ENCODE measurements at places on chromosomes 3 and 15. TPM values are rescaled to one million over a fixed set of nuclear protein-coding genes. Genes with fewer than 3 reads are reported as not detected.

DNA sequence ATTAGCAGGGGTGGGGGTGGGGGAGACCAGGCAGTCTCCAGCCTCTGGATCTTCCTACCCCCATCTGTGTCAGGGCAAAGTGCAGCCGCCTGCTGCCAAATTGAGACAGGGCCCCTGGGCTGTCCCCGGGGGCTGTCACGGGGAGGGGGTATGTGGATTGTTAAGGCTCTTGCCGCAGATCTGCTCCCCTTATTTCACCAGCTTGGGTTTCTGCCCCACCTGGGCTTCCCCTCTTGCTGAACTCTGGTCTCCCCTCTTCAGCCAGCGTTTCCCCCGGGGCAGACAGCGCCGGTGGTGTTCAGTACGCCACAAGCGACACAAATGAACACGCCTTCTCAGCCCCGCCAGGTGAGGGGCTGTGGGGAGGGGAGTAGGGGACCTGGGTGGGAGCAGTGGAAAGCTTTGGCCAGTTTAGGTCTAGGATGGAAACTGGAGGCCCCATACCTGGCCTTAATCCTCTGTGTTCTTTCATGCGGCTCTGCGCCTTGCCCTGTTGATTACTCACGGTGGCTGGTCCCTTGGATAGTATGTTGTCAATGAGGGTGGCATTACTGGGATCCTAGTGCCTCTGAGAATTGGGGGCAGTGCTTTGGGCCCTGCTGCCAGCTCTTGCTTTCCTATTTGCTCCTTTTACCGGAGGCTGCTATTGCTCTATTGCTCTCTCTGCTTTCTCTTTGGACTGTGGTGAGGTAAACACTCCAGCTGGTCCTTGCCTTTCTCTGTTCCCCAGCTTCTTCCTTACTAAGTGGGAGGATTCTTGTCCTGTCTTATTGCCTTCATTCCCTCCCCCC, 1.7 kb downstream of the EIF4G1 start:
- H3K27me3 ChIP-seq, result no peaks in the 10 kb centered on the region
- H3K4me3 ChIP-seq, result peak overlapping the region; percentile 83
- H3K4me1 ChIP-seq, result peaks cover 39% of the 10 kb centered on the region
- DNase-seq, result no peak
- H3K36me3 ChIP-seq, result peaks cover 32% of the 10 kb centered on the region

DNA sequence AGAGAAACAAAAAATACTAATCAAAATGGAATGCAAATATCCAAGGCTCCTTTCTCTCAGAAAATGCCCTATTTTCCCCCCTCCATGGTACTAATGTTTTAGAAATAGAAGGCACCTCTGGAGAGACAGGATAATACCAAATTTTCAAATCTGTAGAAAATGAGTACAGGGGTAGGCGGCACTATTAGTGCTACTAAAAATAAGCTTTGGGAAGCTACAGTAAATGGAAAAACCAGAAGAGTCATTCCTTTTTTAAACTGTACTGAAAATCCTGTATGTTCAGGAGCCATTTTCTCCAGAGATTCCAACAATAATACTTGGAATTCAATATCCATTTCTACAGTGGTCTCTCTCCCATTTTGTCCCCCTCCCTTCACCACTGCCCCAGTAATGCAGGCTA, 320.8 kb downstream of the RORA start:
- no peaks in the 10 kb centered on the region for H3K36me3 ChIP-seq
- no peak overlapping the region for H3K27ac ChIP-seq
- DNase-seq, result no peak
- peaks cover 22% of the 10 kb centered on the region for H3K4me1 ChIP-seq
- peaks cover 22% of the 10 kb centered on the region for H3K27me3 ChIP-seq

DNA sequence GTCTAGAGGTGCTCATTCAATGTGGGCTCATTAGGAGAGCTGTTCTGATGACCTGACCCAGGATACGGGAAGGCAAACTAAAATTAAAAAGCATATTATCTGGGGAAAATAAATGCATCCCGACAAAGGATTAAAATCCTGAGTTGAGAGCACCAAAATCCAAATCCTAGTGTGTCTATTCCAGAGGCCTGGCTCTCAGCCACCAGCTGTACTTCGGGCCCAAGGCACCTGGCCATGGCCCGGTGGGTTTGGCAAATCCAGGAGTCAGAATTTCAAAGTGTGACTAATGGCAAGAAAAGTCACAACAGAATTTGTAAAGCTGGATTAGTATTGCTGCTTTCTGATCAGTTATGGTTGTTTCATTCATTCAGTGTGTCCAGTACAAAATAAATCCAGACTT, 2.6 kb upstream of the LYSMD4 start:
- no peak overlapping the region for H3K4me3 ChIP-seq
- H3K4me1 ChIP-seq, result peaks cover 32% of the 10 kb centered on the region
- H3K36me3 ChIP-seq, result peaks cover 10% of the 10 kb centered on the region
- no peak for DNase-seq
- no peak overlapping the region for H3K27ac ChIP-seq

GRCh38 chr15:62994975-62995681, 47.4 kb upstream of the TPM1 start:
- no peak for DNase-seq
- no peak overlapping the region for H3K4me3 ChIP-seq
- H3K36me3 ChIP-seq, result no peaks in the 10 kb centered on the region
- H3K27me3 ChIP-seq, result peaks cover 8% of the 10 kb centered on the region
- no peaks in the 10 kb centered on the region for H3K4me1 ChIP-seq

DNA sequence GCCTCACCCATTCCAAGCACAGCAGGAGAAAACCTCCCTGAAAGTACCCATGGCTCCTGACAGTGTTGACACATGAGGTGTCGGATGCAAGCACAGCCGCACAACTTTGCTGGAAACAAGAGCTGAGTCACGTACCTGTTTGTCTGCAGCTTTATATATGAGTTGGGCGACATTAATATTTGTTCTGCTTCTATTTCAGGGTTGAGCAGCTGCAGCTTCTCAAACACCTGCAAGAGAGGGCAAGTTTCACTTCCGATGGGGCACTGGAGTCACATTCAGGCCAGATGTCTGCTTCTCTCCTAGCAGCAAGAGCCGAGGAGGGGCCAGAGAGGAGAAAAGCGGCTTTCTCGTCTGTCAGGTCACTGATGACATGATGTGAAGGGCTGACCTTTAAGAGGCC, 88.0 kb downstream of the NUP210 start:
- H3K4me1 ChIP-seq, result no peaks in the 10 kb centered on the region
- no peaks in the 10 kb centered on the region for H3K27me3 ChIP-seq
- H3K27ac ChIP-seq, result peak overlapping the region; percentile 83
- H3K36me3 ChIP-seq, result peaks cover 67% of the 10 kb centered on the region
- no peak for DNase-seq

GRCh38 chr15:35191783-35192182, 106.7 kb upstream of the NANOGP8 start:
- DNase-seq, result no peak
- no peak overlapping the region for H3K4me3 ChIP-seq
- no peak overlapping the region for H3K27ac ChIP-seq
- H3K4me1 ChIP-seq, result no peaks in the 10 kb centered on the region
- H3K36me3 ChIP-seq, result no peaks in the 10 kb centered on the region
- no peaks in the 10 kb centered on the region for H3K27me3 ChIP-seq

- H3K27me3 ChIP-seq, result peaks cover 7% of the 10 kb centered on the region
- H3K36me3 ChIP-seq, result peaks cover 8% of the 10 kb centered on the region
- DNase-seq, result no peak
- no peak overlapping the region for H3K27ac ChIP-seq
Observed at GRCh38 chr15:99568625-99569352, 3.0 kb downstream of the MEF2A start.

- H3K36me3 ChIP-seq, result no peaks in the 10 kb centered on the region
- H3K27ac ChIP-seq, result no peak overlapping the region
- H3K4me1 ChIP-seq, result no peaks in the 10 kb centered on the region
- H3K27me3 ChIP-seq, result peaks cover 46% of the 10 kb centered on the region
Observed at GRCh38 chr15:34708422-34708821, 46.4 kb downstream of the GJD2 start.

GRCh38 chr3:72276806-72277205, 491.9 kb upstream of the PROK2 start:
- no peak for DNase-seq
- H3K36me3 ChIP-seq, result no peaks in the 10 kb centered on the region
- peaks cover 22% of the 10 kb centered on the region for H3K4me1 ChIP-seq
- H3K4me3 ChIP-seq, result no peak overlapping the region
- H3K27me3 ChIP-seq, result no peaks in the 10 kb centered on the region

GRCh38 chr15:77741106-77741505, 108.4 kb upstream of the LINGO1 start:
- peaks cover 12% of the 10 kb centered on the region for H3K27me3 ChIP-seq
- H3K36me3 ChIP-seq, result no peaks in the 10 kb centered on the region

DNA sequence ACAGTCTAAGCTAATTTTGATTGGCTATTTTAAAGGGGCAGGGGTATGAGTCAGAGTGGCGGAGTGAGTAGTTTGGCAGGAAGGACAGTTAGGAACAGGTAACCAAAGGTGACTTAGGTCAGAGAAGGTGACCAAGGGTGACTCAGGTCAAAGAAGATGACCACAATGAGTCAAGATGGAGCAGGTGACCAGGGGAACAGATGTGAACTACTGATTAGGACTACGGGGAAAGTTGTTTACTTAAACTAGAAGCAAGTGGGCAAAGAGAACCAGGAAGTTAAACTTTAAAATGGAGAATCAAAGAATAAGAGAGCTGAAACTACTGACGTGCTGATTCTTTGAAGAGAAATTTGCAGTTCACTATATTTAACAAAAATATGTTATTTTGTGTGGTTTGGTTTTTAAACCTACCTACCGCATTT, 14.1 kb upstream of the CA12 start:
- no peaks in the 10 kb centered on the region for H3K36me3 ChIP-seq
- DNase-seq, result no peak
- H3K27me3 ChIP-seq, result peaks cover 11% of the 10 kb centered on the region
- H3K27ac ChIP-seq, result no peak overlapping the region
- no peak overlapping the region for H3K4me3 ChIP-seq

- peaks cover 1% of the 10 kb centered on the region for H3K27me3 ChIP-seq
- peak; percentile 14 for DNase-seq
- H3K27ac ChIP-seq, result no peak overlapping the region
- H3K4me3 ChIP-seq, result no peak overlapping the region
Observed at GRCh38 chr3:114299421-114299820, 5.6 kb downstream of the TIGIT start.

DNA sequence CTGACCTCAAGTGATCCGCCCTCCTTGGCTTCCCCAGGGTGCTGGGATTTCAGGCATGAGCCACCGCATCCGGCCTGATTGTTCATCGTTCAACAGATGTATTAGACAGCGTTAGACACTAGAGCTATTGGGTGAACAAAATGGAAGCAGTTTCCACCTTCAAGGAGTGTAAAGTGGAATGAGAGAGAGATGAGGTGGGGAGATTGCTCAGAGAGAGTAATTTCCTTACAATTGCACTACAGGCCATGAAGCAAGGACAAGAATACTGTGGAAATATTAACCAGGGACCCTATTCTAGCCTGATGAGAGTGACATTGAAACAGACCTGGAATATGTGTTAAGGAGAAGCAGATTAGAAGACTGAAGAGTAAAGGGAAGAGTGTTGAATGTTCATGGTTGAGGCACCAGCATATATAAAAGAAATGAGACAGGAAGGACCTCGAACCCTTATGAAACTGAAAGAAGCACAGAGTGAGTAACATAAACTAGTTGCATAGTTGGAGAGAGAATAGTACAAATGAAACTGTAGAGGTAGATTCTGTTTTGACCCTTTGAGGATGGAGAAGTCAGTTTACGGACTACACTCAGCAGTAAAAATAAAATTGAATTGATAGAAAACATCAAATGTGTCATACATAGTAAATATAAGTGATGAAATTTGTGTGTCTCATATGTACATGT, 7.2 kb downstream of the RTF1 start:
- peaks cover 40% of the 10 kb centered on the region for H3K4me1 ChIP-seq
- peak overlapping the region; percentile 26 for H3K4me3 ChIP-seq
- no peaks in the 10 kb centered on the region for H3K27me3 ChIP-seq
- peak overlapping the region; percentile 83 for H3K27ac ChIP-seq
- H3K36me3 ChIP-seq, result peaks cover 11% of the 10 kb centered on the region
- peak; percentile 10 for DNase-seq

- peaks cover 29% of the 10 kb centered on the region for H3K36me3 ChIP-seq
- no peak for DNase-seq
- no peak overlapping the region for H3K27ac ChIP-seq
- H3K4me1 ChIP-seq, result peaks cover 62% of the 10 kb centered on the region
- H3K4me3 ChIP-seq, result no peak overlapping the region
Observed at GRCh38 chr3:31251083-31251482, 281.6 kb upstream of the STT3B start.

DNA sequence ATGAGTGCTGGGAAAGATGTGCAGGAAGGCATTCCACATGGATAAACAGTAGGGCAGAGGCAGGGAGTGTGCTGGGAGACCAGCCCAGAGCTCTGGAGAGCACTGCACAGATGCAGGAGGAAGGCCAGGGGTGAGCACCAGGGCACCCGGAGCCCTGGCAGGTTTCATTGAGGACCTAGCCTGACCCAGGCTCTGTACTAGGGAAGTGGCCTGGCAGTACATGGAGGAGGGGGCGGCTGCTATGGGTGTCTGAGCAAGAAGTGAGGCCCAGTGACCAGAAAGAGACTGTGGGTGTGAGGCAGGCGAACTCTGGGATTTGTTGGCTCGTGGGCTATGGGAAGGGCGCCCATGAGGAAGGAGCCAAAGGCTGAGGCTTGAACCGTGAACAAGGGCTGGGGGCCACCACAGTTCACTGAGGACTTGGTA, 139.1 kb downstream of the DNAJB8 start:
- H3K27me3 ChIP-seq, result no peaks in the 10 kb centered on the region
- H3K27ac ChIP-seq, result peak overlapping the region; percentile 58
- peaks cover 24% of the 10 kb centered on the region for H3K4me1 ChIP-seq
- DNase-seq, result no peak

GRCh38 chr15:40932156-40932555, 3.0 kb downstream of the DLL4 start:
- peaks cover 35% of the 10 kb centered on the region for H3K4me1 ChIP-seq
- DNase-seq, result no peak
- H3K36me3 ChIP-seq, result no peaks in the 10 kb centered on the region

GRCh38 chr15:46309914-46310313, 675.1 kb downstream of the SQOR start:
- H3K36me3 ChIP-seq, result no peaks in the 10 kb centered on the region
- H3K27me3 ChIP-seq, result no peaks in the 10 kb centered on the region
- no peak overlapping the region for H3K27ac ChIP-seq

- H3K27me3 ChIP-seq, result no peaks in the 10 kb centered on the region
- H3K4me3 ChIP-seq, result no peak overlapping the region
- no peak for DNase-seq
- no peak overlapping the region for H3K27ac ChIP-seq
- H3K36me3 ChIP-seq, result peaks cover 56% of the 10 kb centered on the region
Observed at GRCh38 chr3:12588039-12589009, 31.4 kb downstream of the MKRN2 start.

Gene ALPK3
- total RNA-seq, result 0.15 TPM

Gene CYP8B1
- total RNA-seq, result not detected

Gene PRR23B
- total RNA-seq, result not detected

Gene HIGD2B
- total RNA-seq, result not detected

Gene AGBL1
- not detected for total RNA-seq

Gene NIPA2
- total RNA-seq, result 48.5 TPM

Gene NDUFB4
- 148 TPM for total RNA-seq
